ENCODE measurements at places on chromosomes 5 and 9. TPM values are rescaled to one million over a fixed set of nuclear protein-coding genes. Genes with fewer than 3 reads are reported as not detected.
A peak's percentile ranks its signal among the peaks of the same experiment; 100 is the strongest.

DNA sequence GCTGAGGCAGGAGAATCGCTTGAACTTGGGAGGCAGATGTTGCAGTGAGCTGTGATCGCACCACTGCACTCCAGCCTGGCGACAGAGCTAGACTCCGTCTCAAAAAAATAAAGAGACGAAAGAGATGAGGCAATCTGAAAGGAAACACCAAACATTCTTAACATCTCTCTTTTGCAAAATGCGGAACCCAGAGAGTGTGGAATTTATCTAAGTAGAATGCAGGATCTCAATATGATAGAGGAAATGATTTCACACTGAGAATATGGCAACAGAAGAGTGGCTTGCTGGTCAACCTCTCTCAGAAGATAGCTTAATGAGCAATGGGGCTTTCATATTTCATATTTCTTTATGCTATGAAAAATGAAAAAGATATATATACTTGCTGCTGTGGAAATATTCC is 33.4 kb upstream of the PCA3 start:
- no peak for DNase-seq

DNA sequence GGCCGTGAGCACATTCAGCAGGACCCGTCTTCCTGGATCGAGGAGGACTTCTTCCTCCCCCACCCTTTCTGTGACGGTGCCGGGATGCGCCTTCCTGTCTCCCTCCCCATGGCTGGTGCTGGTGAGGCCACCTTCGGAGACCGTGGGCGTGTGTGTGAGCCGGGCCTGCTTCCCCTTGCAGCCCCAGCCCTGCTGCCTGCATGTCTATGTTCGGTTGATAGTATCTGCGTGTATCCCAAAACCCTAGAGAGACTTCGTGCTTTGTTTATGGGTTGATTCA is 12.8 kb downstream of the CEP72 start:
- DNase-seq = peak; percentile 54

- DNase-seq = no peak
Measured at GRCh38 chr9:87309236-87309635, 188.4 kb upstream of the DAPK1 start.

DNA sequence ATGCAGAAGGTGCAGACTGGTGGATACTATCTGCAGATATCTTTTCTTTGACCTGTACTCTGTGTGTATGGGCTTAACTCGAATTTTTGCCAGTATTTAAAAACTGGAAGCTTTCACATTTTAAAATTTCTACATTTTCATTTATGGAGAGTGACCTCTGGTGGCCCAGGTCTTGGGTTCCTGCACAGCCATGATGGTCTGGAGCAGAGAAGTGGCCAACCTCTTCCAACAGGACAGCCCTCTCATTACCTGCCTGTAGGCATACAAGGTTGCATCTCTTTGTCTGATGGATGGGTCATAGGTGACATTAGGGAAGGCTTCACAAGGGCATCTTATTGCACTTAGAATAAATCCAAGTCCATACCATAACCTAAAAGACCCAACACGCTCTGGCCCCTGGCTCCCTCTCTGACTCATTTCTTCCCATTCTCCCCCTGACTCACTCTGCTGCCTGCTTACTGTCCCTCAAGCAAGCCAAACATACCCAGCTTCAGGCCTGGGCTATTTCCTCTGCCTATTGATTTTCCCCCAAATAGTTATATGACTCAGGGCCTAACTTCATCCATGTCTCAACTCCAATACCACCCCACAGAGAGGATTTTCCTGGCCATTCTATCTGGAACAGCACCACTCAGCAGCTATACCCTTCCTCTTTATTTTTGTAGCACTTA is 113.3 kb upstream of the SLC1A3 start:
- DNase-seq = no peak

DNA sequence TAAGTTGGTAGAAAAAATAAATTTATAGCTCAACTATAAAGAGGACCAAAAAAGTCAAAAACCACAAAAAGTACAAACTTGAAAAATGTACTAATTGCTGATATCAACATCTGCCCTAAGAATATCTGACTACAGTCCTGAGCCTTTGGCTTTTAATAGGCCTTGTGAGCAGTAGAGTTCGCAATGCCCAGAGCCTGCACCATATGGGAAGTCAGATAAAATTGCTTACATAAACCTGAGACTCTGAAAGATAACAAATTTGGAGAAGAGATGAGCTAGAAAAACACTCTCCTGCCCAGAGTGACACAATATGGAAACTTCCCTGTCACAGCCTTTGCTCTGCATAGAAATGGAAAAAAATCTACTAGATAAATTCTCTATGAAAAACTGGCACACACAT is 368.0 kb upstream of the GRIN3A start:
- no peak for DNase-seq

Gene GPR151
- not detected for total RNA-seq

Gene SOWAHA
- total RNA-seq = not detected

Gene CARTPT
- total RNA-seq = not detected

Gene SVEP1
- not detected for total RNA-seq

Gene INSYN2B
- total RNA-seq = not detected

Gene OR1J2
- not detected for total RNA-seq
